Ureter (tissue), 1 donor: ENCODE measurements at places on chromosomes 2 and 18. TPM values are rescaled to one million over a fixed set of nuclear protein-coding genes. Genes with fewer than 3 reads are reported as not detected.

DNA sequence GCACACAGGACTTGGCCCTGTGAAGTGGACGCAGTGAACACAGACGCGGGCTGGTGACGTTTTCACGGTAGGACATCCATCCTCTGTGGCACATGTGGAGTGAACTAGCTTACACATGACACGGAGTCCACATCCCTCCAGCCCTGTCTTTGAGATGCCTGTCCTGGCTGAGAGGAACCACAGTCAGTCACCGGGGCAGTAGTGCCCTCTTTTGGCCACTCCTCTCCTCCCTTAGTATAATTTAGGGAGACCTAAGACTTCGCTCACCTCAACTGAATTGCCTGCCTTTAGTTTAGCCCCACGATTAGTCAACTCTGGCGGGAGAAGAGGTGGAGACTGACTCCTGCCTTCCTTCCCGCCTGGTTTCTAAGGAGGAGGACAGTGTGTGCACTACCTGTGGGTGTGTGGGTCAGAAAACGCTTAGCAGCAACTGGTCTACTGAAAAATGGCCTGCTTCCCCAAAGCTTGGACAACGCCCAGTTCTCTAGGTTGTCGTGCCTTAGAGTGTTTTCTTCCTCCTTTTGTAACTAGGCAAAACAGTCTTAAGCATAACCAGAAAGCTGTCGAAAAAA lies 70.6 kb downstream of the MBP start:
- DNase-seq: peak; percentile 56

GRCh38 chr18:40249390-40250080 lies 1705.5 kb upstream of the PIK3C3 start:
- no peak for DNase-seq

The SGO2 gene
- 1.7 TPM for total RNA-seq

GRCh38 chr2:227006189-227006897 lies 157.7 kb downstream of the COL4A4 start:
- no peak for DNase-seq

The MC5R gene
- not detected for total RNA-seq

The SCN2A gene
- 0.29 TPM for total RNA-seq

GRCh38 chr2:8590938-8591337 lies 90.9 kb upstream of the ID2 start:
- no peak for DNase-seq

GRCh38 chr2:9406529-9407362 lies 16.6 kb downstream of the ITGB1BP1 start:
- no peak for DNase-seq

GRCh38 chr2:118728984-118729383 lies 118.5 kb downstream of the EN1 start:
- no peak for DNase-seq

The DSG4 gene
- not detected for total RNA-seq

The AQP4 gene
- total RNA-seq: 0.23 TPM

DNA sequence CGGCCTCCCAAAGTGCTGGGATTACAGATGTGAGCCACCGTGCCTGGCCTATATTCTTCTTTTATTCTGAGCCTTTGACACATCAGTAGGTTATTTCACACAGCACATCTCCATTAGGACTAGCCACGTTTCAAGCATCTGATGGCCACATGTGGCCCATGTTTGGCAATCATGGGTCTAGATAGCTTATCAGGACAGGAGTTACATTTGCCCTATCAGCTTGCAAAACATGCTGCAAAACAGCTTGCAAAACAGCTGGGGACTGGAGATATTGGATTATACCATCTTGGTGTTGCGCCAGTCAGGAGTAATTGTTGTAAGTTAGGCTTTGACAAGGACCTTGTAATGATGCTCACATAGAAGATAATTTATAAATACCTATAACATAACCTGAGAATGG lies 94.9 kb downstream of the GBX2 start:
- DNase-seq: no peak

The PSMA8 gene
- total RNA-seq: not detected

The MC2R gene
- total RNA-seq: 0.60 TPM

GRCh38 chr18:36045241-36045991 lies 21.9 kb downstream of the RPRD1A start:
- no peak for DNase-seq

- DNase-seq: peak; percentile 41
Measured at GRCh38 chr2:240430595-240430994, 4.9 kb upstream of the GPC1 start.

The CRACDL gene
- 25.5 TPM for total RNA-seq

DNA sequence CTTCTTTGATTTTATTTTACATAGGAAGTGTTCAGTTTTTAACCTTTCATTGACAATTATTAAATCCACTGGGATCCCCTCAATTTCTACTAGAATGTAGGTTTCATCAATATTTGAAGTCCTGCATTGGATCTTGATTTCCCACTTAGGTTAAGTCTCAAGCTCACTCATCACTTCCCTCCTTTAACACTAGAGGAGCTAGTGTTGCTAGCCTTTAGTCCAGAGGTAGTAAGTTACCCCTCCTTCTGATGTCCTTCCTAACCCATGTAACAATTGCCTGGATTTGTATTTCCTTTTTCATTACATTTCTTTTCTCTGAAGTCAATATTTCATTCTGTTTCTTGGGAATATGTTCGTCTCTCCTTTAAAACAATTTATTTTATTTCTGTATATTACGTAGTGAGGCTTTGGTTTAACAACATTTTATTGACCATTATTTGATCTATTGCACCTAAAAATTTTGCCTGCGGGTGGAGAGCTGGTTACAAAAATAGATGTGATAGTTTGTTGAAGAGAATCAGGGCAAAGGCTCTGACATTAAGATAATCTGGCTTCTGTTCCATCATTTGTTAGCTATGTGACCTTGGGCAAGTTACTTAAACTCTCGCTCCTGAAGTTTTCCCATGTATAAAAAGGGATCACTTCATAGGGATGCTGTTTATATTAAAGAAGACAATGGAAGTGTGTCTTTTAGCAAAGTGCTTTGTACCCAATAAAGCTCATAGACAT lies 833.0 kb downstream of the SLC4A3 start:
- DNase-seq: no peak

DNA sequence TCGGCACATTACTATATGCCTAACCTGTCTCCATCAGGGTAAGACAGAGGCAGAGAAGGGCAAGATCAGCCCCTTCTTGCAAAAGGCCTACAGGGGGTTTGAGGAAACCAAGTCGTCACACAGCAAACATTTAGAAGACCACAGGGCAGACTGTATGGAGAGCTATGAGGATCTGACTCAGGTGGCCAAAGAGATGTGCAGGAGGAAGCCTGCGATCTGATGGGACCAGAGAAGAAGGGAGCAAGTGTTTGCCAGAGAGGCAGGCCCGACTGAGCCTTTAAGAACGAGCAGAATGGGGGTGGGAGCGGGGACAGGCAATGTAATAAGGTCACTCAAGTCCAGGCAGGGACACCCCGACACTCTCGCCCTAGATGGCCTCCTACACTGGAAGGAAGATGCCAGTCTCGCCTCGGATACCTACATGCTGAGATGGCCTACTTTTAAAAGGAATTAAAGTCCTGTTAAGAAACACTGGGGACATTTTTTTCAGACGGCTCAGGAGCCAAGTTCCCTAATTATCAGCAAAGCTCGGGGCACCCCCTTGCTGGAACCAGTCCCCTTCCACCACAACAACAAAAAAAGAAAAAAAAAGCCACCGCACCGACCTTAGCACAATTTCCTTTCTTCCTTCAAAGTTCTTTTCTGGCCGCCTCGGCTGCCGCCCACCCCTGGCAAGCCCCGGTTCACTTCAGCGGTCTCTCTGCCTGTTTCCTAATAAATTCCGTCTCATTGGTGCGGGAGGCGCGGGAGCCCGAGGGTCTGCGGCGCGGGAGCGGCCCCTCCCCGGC lies 1.5 kb downstream of the SFXN5 start:
- DNase-seq: no peak

GRCh38 chr18:73487966-73488365 lies 620.2 kb upstream of the NETO1 start:
- no peak for DNase-seq

The OXER1 gene
- 3.1 TPM for total RNA-seq

DNA sequence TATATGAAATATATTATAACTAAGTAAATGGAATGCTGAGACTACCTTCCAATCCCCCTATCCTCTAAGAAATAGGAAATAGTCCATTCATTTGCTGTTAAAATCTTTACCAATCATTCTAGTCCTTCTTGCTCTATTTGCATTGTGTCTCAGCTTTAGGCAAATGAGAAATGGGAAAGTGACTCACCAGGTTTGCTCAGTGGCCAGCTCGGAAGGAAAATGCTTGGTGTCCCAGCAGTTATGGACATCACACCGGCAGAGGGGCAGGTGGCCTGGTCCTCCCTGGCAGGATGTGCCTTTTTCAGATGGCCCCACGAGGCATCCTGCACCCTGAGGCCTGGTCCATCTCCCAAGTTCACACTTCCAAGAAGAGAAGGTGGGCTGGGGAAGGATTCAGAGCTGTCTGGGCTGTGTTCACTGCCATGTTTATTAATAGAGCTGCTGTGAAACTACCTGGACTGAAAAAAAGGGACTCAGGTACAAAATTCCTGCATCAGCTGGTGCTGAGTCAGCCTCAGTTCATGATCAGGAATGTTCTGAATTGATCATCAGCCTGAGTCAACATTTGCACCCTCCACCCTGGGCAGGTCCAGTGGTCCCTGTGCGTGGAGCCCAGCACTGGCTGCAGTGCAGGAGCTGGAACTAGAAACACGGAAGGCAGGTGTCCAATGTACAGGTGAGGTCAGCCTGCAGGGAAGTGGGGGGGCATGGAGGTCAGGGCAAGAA lies 60.1 kb upstream of the ARL4C start:
- no peak for DNase-seq

DNA sequence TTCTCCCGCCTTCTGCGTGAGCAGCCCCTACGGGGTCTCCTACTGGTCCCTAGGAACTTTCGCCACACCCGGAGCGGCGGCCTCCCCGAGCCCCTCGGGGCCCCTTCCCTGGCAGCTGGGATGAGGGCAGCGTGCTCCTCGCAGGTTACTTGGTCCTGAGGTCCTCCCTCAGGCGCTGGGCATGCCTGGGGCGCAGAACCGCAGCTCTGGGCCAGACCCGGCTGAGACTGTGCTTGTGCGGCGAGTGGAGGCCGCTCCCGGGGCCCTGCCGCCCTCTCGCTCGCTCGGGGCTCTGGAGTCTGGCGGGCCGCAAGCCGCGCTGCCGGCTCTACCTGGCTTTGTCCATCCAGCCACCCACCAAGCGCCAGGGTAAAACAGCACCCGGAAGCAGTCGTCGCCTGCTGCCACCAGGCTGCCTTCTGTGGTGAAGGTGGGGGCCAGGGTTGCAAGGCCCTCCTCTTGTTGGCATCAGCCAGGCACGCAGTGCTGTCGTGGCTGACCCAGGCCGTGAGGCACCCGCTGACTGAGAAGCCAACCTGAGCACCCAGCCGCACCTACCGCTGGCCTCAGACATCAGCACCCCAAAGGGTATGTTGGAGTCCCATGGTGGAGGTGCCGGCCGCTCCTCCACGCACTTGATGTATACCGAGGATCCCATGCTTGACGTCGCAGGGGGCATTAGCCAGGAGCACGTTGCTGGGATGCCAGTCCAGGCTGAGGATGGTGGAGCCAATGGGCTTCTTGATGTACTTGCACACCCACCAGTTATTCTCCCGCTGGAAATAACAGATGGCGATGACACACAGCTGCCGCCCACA lies 46.1 kb upstream of the PTH2R start:
- no peak for DNase-seq

DNA sequence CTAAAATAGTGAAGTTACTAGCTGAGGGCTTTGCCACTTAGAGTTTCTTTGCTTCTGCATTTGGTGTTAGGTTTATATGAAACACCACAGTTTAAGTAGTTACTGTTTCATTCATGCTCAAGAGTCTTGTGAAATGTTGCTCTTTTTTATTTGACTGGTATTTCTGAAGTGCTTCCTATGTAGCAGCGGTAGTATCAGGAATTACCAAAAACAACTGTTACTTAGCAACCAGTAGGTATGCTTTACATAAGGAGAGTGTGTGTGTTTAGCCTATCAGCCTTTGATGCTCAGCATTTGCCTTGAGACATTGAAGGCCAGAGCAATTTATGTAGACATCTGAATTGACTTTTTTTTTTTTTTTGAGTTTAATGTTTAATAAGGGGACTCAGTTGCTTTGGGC lies 3.6 kb downstream of the DIS3L2 start:
- no peak for DNase-seq

DNA sequence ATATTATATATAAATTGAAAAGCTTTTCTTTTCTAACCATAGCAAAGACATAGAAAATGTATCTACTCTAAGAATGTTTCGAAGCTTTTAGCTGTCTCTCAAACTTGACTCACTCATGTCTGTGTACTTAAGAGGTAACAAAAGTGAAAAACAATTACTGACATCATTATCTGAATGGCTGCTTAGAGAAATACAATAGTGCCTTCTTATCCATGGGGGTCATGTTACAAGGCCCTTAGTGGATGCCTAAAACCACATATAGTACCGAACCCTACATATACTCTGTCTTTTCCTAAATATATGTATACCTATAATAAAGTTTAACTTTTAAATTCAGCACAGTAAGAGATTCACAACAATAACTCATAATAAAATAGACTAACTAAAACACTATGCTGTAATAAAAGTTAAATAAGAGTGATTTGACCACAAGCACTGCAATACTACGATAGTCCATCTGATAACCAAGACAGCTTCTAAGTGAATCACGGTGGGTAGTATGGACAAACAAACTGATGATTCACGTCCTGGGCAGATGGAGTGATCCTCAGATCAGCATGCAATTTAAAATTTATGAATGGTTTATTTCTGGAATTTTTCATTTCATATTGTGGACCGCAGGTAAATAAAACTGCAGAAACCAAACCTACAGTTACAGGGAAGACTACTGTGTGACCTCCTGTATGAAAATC lies 246.2 kb downstream of the XIRP2 start:
- no peak for DNase-seq

The NEU4 gene
- 0.49 TPM for total RNA-seq

DNA sequence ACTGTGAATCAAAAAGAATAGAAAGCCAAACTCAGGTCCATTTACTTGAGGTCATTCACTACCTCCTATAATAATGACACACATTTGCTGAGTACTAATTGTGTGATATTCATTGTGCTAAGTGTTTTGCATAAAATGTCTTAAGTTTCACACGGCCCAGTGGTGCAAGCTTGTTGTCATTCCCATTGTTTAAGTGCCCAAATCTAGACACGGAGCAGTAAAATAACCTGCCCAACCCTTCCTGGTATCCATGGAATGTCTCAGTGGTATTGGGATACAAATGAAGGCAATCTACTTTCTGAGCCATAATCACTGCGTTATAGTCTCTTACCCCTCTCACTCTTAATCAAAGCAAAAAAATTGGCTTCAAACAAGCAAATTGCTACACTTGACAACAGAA lies 233.3 kb downstream of the NCKAP5 start:
- no peak for DNase-seq

GRCh38 chr2:23523373-23524260 lies 138.6 kb downstream of the KLHL29 start:
- DNase-seq: peak; percentile 76

The MOCOS gene
- 38.0 TPM for total RNA-seq

The SAG gene
- total RNA-seq: not detected

- DNase-seq: no peak
Measured at GRCh38 chr2:44602446-44602845, 240.7 kb downstream of the CAMKMT start.

DNA sequence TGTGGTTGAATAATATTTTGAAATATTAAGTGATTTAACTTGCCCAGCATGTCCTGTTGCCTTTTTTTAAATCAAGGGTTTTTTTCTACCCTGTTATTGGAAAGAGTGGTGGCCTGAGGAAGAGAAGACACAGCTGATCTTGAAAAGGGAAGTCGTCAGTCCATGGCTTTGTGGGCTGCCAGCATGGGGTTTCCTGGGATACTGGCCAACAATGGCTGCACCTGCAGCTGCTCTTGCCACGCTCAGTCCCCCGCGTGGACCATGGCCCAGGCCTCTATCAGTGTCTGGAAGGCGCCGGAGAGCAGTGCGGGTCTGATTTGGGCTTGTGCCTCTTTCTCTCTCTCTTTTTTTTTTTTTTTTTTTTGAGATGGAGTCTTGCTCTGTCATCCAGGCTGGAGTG lies 99.3 kb downstream of the ASB1 start:
- no peak for DNase-seq
